Fibroblast of villous mesenchyme (primary cell): ENCODE measurements at places on chromosomes 12 and 14. TPM values are rescaled to one million over a fixed set of nuclear protein-coding genes. Genes with fewer than 3 reads are reported as not detected.

PARPBP gene
- 8.7 and 13.0 TPM in 2 replicates for total RNA-seq

- peak; percentile 10 for DNase-seq
These were observed 9.7 kb downstream of the NAP1L1 start for GRCh38 chr12:76074701-76075336.

DNA sequence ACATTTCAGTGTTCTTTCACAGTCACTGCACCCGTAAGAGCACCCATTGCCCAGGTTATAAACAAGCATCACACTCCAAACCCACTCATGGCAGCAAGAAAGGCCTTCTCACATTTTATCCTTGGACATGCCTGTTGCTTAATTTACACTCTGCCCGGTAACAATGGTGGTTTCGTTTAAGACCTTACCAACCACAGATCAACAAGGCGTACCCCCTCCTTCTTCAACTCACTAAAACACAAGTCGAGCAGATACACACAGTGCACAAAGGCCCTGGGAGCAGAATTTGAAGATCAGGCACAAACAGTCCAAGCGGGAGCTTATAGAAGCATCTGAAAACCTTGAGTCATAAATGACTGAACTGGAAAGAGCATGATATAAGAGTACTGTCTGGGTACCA is 98.1 kb downstream of the GALC start:
- no peak for DNase-seq

PLEKHG3 gene
- total RNA-seq, result 8.7 and 11.2 TPM in 2 replicates

GRCh38 chr12:130978785-130979184 is 25.1 kb downstream of the ADGRD1 start:
- no peak for DNase-seq

PLXNC1 gene
- total RNA-seq, result 0.86 and 0.97 TPM in 2 replicates

DNA sequence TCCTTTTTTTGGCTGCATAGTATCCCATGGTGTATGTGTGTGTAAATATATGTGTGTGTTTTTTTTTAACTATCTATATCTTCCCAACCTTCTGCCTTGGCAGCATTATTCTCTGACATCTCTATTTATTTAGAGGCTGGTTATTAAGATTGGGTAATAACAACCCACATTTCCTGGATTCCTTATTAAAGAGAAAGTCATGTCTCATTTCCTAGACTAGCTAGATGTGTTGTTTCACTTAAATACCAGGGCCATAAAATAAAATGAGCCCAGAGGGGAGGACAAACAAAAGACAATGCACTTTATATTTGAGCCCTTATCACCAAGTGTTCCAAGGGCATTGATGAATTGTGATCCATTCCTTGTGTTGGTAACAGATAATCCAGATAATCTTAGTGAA is 169.1 kb downstream of the SLC5A8 start:
- DNase-seq, result peak; percentile 12

- DNase-seq, result peak; percentile 81
These were observed 20.4 kb upstream of the ATP5MC2 start for GRCh38 chr12:53696285-53696654.

- peak; percentile 51 for DNase-seq
These were observed 18.6 kb upstream of the GPATCH2L start for GRCh38 chr14:76133103-76133502.

- DNase-seq, result no peak
These were observed 9.4 kb downstream of the ZNF84 start for GRCh38 chr12:133046698-133047097.

IAPP gene
- not detected in 2 replicates for total RNA-seq

DNA sequence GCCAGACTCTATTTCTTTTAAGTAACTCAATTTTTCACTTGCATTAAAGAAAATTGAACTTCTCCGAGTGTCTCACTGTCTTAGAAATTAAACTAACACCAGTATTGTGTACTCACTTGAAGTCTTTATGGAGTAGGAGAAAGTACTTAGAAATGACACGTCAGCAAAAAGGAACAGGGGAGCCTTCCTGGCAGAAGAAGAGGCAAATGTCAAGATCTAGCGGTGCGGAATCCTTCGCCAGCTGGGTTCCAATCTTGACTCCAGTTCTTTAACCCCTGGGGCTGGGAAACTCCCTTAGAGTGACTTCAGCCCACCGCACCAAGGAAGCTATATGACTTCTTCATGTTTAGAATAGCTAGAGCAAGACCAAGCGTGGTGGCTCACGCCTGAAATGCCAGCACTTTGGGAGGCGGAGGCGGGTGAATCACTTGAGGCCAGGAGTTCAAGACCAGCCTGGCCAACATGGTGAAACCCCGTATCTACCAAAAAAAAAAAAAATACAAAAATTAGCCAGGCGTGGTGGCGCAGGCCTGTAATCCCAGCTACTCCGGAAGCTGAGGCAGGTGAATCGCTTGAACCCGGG is 34.4 kb downstream of the WBP11 start:
- peak; percentile 48 for DNase-seq

- no peak for DNase-seq
These were observed 207.7 kb downstream of the CACNA1C start for GRCh38 chr12:2260441-2260840.

DNA sequence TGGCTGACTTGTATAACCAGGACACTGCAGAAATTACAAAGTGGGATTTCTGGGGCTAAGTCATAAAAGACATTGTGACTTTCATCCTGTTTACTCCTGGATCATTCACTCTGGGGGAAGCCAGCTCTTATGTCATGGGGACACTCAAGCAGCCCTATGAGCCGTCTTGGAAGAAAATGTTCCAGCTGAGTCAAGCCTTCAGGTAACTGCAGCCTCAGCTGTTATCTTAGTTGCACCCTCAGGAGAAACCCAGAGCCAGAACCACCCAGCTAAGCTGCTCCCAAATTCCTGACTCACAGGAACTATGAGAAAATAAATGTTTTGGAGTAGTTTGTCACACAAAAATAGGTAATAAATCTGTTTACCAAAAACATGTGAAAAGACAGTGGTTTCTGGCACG is 43.1 kb upstream of the GXYLT1 start:
- peak; percentile 9 for DNase-seq

GRCh38 chr12:111394480-111394879 is 11.2 kb upstream of the SH2B3 start:
- no peak for DNase-seq

DNA sequence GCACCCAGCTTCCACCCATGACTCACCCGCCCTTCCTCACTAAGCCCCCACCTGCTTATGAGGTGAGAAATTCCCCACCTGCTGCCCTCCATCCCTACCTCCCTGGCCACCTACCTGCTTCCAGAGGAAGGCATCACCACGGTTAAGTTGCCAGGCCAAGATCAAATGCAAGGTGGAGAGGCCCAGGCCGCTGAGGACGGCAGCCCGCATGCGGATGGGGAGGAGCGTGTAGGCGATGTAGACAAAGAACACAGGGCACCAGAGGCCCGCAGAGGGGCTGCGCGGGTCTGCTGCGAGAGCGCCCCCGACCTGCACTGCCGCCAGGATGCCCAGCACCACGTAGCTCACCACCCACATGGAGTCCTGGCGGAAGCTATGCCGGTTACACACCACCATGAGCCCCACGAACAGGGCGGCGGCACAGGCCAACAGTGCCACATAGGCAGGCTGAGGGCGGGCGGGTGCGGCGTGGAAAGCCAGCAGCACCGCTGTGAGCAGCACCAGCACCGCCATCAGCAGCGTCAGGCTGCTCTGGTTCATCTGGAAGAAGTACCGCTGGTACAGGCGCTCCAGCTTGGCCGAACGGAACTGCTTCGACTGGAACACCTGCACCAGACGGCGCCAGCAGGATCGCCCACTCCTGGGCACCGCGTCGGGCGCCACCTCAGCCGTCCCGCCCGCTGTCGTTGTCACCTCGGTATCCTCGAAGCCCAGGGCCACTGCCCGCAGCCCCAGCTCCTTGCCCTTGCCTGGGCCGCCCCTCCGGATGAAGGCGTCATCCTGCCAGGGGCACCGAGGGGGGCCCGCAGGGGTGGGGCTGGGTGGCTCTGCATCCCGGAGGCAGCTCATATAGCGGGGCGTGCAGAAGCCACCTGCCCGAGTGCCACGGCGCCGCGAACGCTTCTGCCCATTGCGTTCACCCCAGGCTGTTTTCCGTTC is 6.2 kb downstream of the ADCY6 start:
- no peak for DNase-seq

DNA sequence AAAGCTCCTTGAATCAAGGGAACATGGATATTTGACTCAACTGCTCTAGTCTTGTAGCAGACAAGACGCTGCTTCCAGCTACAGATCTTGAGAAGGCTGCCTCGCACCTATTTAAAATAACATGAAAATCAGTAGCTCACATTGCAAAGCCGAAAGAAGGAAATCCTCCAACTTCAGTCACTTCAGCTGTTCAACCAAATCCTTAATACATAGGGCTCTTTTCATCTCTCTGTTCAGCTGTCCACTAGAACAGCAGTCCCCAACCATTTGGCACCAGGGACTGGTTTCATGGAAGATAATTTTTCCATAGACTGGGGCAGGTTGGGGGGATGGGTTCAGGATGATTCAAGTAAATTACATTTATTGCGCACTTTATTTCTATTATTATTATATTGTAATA is 1116.0 kb upstream of the TMEM132C start:
- DNase-seq, result no peak

DNA sequence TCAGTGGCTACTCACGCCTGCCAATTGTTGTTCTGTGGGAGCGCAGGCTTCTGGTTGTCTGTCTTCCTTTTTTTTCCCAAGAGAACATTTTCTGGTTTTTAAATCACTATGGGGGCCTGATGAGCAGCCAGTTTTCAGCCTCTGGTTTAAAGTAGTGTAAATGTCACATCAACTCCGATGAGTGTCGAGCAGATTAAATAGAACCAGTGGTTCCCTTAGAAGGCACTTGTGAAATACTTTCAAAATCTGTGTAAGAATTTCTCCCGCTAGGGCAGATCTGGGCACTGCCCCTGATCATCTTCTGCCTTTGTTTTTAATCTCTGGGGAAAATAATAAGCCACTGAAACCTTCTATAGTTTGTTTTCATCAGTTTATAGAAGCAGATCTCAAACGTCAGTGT is 130.4 kb downstream of the PRIMA1 start:
- DNase-seq, result no peak

GRCh38 chr14:57865066-57865402 is 858 bp downstream of the SLC35F4 start:
- DNase-seq, result no peak

- DNase-seq, result peak; percentile 95
These were observed 98.4 kb downstream of the LGMN start for GRCh38 chr14:92649934-92650545.

ACOT4 gene
- 0.64 and 1.7 TPM in 2 replicates for total RNA-seq

DNA sequence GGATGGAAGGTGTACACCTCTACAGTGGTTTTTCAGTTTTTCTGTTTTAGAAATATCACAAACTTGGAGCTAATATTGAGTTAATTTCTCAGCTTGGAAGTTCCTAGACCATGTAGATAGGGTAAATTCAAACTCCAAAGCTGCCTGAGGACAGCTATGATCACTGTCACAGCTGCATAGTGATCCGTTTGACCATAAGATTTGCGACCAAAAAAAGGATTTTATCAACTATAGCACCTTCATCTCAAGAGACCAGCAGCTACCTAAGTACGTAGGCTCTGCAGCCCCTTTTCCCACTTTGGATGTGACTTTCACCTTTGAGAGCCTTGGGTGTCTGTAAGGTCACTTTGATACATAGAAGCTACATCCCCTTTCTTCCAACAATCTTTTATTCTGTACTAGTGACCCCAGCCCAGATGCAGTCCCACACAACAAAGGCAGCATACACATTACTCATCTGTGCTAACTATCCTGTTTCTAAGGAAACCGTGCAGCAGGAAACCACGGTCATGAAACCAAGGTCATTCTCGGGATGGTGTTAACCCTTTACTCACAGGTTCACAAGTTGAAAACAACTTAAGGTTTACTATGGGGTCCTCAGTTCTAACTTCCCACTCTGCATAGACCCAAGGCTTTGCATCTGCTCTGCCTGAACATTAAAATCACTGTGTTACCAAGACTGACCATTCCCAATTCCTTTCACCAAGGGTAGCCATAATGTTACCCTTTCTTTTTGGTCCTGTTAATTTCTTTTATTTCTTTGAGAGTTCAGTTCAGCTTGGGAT is 75.4 kb downstream of the IFT81 start:
- DNase-seq, result peak; percentile 74

DNA sequence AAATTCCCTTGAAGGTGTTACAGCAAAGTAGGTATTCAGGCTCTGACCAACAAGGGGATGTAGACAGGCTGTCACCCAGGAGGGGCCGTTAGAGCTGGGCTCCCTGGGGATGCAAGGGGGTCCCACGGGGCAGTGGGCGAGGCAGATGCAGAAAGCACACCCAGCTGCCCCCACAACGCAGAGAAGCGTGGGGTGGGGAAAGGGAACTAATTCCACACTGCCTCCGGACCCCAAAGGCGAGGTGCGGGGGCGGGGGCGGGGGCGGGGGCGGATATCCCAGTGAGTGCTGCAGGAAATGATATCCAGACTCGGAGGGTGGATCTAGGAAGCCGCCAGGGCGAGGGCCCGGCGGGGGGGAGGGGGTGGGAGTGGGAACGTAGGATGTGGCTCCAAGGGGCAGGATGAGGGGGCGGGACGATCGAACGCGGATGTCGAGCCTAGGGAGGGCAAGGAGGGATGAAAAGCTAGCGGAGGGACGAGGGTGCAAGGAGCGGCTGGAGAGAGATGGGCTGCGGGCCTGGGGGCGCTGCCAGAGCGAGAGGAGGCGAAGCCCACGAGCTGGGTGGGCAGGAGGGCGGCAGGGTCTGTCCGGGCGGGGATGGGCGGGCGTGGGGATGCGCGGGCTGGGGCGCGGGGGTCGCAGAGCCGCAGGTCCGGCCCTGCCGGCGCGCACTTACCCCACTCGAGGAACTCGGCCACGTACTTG is 874 bp downstream of the CDC42BPB start:
- DNase-seq, result peak; percentile 88

ASCL4 gene
- total RNA-seq, result not detected in 2 replicates

DNA sequence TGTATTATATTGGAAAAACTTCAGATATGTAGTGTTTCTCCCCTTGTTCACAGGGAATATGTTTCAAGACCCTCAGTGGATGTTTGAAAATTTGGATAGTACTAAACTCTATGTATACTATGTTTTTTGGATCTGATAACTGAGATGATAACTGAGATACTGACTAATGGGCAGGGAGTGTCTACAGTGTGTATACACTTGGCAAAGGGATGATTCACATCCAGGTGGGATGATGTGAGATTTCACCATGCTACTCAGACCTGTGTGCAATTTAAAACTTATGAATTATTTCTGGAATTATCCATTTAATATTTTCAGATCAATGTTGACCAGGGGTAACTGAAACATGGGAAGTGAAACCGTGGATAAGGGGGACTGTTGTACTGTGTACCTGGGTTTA is 13.8 kb downstream of the RAD51B start:
- DNase-seq, result no peak

LHX5 gene
- not detected in 2 replicates for total RNA-seq

KRT82 gene
- not detected in 2 replicates for total RNA-seq

PPP1R1A gene
- not detected in 2 replicates for total RNA-seq

GRCh38 chr12:124949066-124949465 is 34.6 kb upstream of the UBC start:
- DNase-seq, result no peak

CRIP2 gene
- total RNA-seq, result 8.6 and 18.0 TPM in 2 replicates

- no peak for DNase-seq
These were observed 341.5 kb upstream of the TMPO start for GRCh38 chr12:98173773-98174427.

- DNase-seq, result peak; percentile 45
These were observed at the start of gene SLC38A4 for GRCh38 chr12:46825591-46826414. SLC38A4 (minus strand) TSS chr12:46825997; CDS start chr12:46793071, 32,926 bp downstream.

AQP2 gene
- not detected in 2 replicates for total RNA-seq
